ENCODE measurements at places on chromosomes 6 and 20.

- DNase-seq, result no peak
Measured at GRCh38 chr6:106525107-106525881, 104.0 kb downstream of the RTN4IP1 start.

DNA sequence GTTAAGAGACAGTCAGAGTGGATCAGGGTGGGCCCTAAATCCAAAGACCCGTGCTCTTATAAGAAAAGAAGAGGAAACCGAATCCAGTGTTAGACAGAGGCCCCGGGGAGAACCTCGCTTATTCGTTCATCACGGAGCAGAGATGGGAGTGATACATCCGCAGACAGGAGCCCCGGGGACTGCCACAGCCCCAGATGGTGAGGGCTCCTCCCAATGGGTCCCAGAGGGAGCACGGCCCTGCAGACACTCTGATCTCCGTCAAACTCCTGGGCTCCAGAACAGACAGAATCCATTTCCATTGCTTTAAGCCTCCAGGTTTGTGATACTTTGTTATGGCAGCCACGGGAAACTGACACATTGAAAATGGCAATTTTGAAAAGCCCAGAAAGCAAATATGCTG, 47.0 kb downstream of the CDH4 start:
- DNase-seq, result no peak

GRCh38 chr6:46051962-46052361, 36.3 kb upstream of the CLIC5 start:
- no peak for DNase-seq

GRCh38 chr20:57398231-57398821, 7.1 kb downstream of the RBM38 start:
- no peak for DNase-seq

GRCh38 chr6:130105996-130106704, 87.8 kb downstream of the L3MBTL3 start:
- DNase-seq, result no peak

GRCh38 chr6:20426177-20427082, 24.8 kb downstream of the E2F3 start:
- DNase-seq, result no peak

DNA sequence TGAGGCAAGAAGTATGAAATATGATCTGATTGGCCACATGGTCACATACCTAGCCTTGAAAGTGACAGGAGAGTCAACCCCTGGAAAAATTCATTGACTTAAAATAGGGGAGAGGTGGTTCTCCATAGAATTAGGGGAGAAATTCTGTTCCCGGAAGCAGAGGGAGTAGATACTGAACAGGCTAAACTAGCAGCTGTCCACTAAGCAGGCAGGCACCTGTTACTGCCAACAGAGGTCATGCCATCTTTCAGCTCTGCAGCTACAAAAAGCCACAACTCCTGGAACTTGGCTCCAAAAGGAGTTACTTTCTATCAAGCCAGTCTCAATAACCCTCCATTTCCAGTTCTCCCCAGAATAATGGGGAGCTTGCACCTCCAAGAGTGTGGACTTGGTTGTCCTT, 352.5 kb downstream of the MAFB start:
- no peak for DNase-seq

GRCh38 chr20:54608943-54609342, 133.6 kb downstream of the DOK5 start:
- DNase-seq, result no peak

- DNase-seq, result peak; percentile 21
Measured at GRCh38 chr20:58593880-58594638, 57.0 kb upstream of the STX16 start.

DNA sequence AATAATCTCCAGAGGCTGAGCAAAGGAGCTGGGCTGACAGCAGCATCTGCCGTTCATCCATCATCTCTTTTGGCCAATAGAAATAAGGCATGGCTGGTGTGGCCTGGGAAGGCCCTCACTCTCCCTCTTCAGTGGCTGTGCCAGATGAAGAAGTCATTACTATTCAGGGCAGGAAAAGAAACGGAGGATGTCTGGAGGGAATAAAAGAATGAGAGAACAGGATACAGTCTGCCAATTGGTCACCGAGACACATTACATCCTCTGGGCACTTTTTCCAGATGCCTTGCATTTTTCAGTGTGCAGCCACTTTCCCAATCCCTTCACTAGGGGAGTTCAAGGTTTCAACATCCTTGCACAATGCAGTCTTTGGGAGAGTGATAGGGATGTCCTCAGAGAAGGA, 32.2 kb upstream of the VGLL2 start:
- no peak for DNase-seq

DNA sequence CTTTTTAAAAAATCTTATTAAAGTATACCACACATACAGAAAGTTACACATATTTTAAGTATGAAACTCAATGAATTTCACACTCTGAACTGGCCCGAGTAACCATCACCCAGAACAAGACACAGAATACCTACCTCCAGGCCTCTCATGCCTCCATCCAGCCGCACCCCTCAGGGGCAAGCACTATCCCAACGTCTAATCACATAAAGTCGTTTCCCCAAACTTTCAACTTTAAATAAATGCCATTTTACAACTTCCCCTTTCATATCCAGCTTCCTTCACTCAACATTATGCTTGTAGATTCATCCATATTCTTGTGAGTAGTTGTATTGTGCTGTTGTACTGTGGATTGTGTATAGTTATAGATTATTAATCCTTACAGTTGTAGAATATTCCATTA, 539.1 kb downstream of the CD83 start:
- no peak for DNase-seq

- DNase-seq, result no peak
Measured at GRCh38 chr20:51174536-51174935, 151.6 kb upstream of the KCNG1 start.

GRCh38 chr6:45514454-45515230, 136.9 kb upstream of the SUPT3H start:
- DNase-seq, result no peak

DNA sequence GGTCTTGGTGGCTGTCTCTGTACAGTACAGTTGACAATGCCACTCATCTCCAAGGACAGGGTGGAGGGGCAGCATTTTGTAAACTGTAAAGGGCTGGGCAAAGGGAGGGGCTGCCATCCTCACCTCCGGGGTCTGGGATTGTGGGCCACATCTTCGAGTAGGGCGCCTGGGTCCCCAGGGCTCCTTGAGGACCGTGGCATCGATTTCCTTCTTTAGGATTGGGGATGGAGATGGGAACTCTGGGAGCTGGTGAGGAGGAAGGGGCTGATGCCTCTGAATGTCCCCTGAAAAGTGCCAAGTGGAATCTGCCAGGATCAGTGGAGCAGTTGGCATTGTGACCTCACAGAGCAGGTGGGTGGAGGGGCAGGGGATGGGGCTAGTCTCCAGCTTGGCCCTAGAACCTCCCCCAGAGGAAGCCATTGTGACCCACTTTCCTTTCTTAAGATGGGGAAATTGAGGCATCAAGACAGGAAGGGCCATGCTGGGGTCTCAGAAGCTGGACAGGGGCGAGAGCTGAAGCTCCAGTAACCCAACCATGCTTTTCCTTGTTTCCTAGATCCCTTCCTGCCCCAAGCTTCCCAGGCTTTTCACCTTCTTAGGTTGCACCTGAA, at the start of gene SUN5:
Gene SUN5 (minus strand): TSS at position 293 of the 611 bp plus-strand sequence. CDS start 93 bp downstream, at position 200.
- no peak for DNase-seq

GRCh38 chr6:165231581-165232561, 77.5 kb downstream of the C6orf118 start:
- peak; percentile 52 for DNase-seq

GRCh38 chr6:20789162-20789561, 254.9 kb downstream of the CDKAL1 start:
- no peak for DNase-seq

DNA sequence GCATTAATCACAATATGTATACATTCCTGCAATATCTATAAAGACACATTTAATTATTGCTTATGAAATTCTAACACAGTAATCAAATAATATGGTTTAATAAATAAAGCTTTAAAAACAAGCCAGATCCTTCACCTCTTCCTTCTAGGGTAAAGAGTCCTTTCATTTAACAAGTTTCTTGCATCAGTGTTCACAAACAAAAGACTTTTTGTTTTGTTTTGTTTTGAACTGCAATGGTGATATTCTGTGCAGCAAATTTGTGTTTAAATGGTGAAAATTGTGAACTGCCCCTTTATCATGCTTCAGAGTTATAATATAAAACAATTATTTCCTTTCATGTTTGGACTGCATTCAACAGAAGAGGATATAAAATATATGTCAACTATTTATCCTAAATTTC, 177.3 kb downstream of the EPHA7 start:
- DNase-seq, result peak; percentile 8

- DNase-seq, result no peak
Measured at GRCh38 chr6:88641178-88641903, 322.1 kb downstream of the RNGTT start.

- no peak for DNase-seq
Measured at GRCh38 chr6:100612094-100612493, 147.4 kb upstream of the SIM1 start.
